ENCODE measurements at places on chromosomes 7 and 10. TPM values are rescaled to one million over a fixed set of nuclear protein-coding genes. Genes with fewer than 3 reads are reported as not detected.

DNA sequence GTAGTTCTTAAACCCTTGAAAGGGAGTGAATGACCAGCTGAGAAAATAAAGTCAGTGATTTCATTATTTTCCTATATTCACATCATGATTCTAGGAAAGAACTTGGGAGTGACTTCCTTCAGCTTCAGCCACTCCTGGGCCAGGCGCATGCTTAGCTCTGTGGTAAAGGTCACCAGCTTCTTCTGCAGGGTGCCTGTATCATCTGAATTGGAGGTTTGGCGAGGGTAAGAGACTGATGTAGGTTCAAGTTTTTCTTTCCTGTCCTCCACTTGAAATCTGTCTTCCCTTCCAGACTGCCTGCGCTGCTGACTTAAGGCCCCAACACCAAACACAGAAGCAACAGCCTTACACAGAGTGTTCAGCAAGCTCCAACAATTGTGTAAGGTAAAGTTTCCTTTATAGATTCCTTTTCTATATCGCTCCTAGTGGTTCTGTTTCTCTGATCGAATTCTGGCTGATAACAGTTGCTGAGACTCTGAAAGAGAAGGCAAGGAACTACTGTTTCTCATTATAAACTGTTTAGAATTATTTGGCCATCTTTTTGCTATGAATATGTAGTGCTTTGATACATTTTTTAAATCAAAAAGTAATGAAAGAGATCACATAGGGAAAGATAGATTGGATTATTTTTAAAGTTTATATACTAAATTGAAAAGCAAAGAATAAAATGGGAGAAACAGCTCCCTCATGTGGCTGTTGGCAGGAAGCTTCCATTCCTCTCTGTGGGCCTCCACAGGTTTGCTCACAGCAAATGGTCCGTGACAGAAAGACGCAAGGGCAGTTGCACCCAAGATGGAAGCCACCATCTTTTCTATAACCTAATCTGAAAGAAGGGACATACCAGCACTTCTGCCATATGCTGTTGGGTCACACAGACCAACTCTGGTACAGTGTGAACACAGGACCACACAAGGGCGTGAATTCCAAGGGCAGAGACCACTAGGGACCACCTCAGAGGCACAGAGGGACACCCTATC, 14.0 kb downstream of the GATAD1 start:
- no peak for DNase-seq

DNA sequence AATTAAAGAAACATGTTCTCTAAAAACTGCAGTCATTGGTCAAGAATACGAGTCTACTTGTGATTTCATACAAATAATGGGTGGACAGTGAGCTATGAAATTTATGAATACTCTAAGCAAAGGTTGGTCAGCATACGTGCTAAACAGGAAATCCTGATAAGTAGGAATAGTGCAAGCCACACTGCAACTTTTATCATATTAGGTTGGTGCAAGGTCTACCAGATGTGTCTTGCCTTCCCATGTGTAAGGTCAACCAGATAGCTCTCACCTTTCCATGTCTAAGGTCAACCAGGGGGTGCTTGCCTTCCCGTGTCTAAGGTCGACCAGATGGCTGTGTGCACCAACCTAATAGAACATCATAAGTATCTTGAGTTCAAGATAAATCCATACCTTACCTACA, 2.0 kb upstream of the ITGB1 start:
- no peak for DNase-seq

GRCh38 chr7:89023206-89023605, 227.7 kb upstream of the TEX47 start:
- no peak for DNase-seq

- DNase-seq, result no peak
Measured at GRCh38 chr10:28497313-28498126, 35.4 kb upstream of the WAC start.

The SPDYE6 gene
- not detected for total RNA-seq

The CAMK2B gene
- total RNA-seq, result 0.40 TPM

The EFCAB10 gene
- not detected for total RNA-seq

DNA sequence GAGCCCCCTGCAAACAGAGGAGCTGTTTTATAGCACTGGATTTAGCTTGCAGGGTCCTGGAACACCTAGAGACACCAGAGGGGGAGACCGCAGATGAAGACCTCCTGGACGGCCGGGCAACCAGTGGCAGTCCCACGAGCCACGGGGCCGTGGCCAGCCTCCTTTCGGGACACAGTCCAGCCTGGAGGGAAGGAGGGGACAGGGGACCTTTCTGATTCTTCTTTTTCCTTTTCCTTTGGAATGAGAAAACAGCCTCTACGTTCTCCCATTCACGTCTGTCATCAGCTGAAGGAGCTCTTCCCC, 35.4 kb upstream of the FAM20C start:
- DNase-seq, result no peak
